ENCODE measurements at places on chromosomes 7 and 10. TPM values are rescaled to one million over a fixed set of nuclear protein-coding genes. Genes with fewer than 3 reads are reported as not detected.
A peak's percentile ranks its signal among the peaks of the same experiment; 100 is the strongest.

The PLXNA4 gene
- not detected for polyA plus RNA-seq

The COG5 gene
- polyA plus RNA-seq = 7.0 TPM

GRCh38 chr7:80781146-80781545 is 137.7 kb downstream of the SEMA3C start:
- H3K36me3 ChIP-seq = no peaks in the 10 kb centered on the region
- DNase-seq = no peak
- no peak overlapping the region for H3K27ac ChIP-seq
- H3K4me1 ChIP-seq = no peaks in the 10 kb centered on the region
- H3K27me3 ChIP-seq = no peaks in the 10 kb centered on the region

DNA sequence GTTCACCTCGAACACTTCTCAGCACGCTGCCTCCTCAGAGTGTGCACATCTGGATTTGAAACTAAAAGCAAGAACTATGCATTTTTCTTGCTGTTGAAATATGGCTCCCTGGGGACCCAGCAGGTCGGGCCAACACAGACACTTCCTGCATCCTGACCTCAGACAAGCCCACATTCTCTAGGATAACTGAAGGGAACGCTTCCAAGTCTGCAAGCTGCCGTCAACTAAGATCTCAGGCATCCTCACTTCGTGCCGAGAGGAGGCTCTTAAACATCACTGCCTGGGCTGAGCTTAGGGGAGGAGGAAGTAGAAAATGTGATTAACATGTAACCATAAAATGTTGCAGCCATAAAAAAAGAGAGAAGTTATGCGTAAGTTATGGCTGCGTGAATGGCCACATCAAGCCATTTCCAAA is 65.5 kb downstream of the PYROXD2 start:
- peak overlapping the region; percentile 26 for H3K27ac ChIP-seq
- H3K27me3 ChIP-seq = peaks cover 3% of the 10 kb centered on the region
- H3K4me3 ChIP-seq = peak overlapping the region; percentile 31
- H3K36me3 ChIP-seq = no peaks in the 10 kb centered on the region
- DNase-seq = peak; percentile 67

Data from B cell (primary cell).